ENCODE measurements at places on chromosomes 3 and 15.

DNA sequence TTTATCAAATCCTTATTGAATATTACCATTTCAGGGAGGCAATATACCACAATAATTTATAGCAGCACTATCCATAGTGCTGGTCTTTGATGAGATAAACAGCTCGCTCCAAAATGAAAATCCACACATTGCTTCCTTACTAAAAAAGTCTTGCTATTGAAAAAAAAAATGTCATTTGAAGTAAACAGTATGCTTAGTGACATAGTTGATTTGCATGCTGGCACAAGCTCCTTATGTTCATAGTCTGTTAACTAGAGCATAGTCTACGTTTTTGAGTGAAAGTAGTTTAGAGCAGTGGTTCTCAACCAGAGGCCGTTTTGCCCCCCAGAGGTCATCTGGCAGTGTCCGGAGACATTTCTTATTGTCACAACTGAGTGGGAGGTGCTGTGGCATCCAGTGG is 249.4 kb upstream of the PDZRN3 start:
- no peak for DNase-seq

DNA sequence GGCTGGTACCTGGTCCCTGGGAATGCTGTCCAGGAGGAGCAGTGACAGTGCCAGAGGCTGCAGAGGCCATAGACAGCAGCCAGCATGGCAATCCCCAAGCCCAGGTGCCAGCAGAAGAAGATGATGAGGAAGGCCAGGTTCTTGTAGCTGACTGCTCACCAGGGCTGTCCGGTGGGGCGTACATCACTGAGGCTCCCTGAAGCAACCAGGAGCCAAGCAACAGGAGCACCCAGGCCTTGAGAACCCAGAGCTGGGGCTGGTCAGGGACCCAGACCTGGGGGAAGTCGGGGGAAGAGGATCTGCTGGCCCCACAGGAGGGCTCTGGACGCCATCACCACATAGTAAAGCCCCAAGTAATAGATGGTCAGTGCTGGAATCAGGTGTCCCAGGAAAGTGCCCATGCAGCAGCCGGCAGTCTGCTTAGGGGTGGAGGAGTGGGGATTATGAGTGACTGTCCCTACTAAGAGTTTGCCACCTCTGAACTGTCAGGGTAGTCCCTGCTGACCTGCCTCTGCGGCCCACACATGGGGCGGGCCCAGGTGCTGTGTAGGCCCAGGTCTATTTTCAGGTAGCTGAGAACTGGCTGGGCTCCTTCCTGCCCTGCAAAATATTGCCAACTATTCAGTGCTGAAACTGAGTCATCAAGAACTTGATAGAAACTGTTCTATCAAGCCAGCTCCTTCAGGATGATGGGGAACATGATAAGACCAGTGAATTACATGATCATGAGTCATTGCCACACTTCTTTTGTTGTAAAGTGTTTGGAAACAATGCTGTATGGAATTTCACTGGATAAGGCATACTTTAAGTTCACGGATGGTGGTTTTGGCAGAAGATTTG is 68.7 kb downstream of the CHRD start:
- no peak for DNase-seq

DNA sequence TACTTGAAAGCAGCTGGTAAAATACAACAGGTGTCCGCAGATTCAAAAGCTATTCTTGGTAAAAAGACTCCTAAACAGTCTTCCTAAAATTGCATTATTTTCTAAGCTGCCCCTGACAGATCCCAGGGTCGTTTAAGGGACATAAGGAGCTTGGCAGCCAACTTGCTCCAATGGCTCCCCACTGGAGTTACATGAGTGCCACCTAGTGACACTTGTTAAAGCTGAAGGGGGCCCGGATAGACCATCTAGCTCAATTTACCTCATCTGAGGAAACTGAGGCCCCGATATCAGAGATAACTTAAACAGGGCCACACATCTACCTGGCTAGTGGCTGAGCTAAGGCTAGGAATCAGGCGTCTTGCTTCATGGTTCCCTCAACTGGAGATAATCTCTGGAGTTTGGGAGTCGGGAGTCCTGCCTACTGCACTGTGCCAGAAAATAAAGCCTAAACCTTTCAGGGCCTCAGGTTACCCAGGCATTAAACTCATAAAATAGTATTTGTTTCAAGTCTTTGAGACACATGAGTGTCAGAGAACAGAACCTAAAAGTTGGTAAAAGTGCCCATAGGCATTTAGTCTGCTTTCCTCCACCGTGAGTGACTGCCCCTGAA is 6.5 kb upstream of the TBC1D23 start:
- no peak for DNase-seq

DNA sequence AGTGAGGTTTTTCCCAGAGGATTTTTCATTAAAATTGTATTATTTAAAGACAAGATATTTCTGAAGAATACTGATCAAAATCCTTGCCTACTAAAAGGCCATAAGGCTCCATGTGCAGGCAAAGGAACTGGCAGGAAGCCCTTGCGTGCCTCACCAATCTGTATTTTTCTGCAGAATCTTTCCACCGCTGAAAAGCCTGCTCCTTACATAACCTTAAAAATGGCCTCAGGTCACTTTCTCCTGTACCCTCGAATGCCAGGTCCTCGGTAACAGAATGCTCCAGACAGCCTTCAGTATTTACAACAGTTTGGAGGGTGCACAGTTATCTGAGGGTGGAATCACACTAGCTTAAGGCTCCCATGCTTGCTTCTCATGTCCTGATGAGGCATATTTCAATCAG is 3.2 kb downstream of the MORC1 start:
- DNase-seq, result no peak

DNA sequence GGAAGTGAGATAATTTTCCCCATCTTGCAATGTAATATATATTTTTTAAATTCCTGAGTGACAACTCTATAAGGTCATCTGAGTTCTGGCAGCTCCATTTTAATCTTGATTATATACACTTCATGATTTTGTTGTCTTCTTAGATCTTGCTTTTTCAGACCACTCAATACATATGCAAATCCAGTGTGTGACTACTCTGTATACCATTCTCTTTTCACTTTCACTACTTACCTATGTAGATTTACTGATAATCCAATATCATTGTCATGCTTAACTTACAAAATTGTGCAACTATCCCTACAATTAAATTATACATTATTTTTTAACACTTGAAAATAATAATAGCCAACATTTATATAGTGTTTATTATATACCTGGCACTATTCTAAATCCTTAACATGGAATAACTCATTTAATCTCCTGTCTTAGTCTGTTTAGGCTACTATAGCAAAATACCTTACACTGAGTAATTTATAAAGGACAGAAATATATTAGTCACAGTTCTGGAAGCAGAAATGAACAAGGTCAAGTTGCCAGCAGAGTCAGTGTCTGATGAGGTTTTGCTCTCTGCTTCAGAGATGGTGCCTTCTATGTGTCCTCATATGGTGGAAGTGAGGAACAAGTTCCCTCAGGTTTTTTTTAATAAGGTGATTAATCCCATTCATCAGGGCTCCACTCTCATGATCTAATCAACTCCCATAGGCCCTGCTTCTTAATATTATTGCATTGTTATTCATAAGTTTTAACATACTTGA is 338.5 kb downstream of the TUSC7 start:
- DNase-seq, result no peak

- no peak for DNase-seq
Observed at GRCh38 chr15:29278436-29279105, 8.9 kb upstream of the NSMCE3 start.

DNA sequence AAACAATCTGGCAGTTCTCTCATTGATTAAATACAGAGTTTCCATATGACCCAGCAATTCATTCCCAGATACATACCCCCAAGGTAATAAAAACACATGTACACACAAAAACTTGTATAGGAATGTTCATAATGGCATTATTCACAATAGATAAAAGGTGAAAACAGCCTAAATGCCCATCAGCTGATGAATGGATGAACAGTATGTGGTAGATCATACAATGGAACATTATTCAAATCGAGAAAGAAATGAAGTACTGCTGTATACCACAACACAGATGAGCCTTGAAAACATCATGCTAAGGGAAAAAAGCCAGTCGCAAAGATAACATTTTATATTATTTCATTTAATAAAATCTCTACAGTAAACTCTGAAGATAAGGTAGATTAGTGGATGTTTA is 71.2 kb downstream of the SLTM start:
- no peak for DNase-seq

DNA sequence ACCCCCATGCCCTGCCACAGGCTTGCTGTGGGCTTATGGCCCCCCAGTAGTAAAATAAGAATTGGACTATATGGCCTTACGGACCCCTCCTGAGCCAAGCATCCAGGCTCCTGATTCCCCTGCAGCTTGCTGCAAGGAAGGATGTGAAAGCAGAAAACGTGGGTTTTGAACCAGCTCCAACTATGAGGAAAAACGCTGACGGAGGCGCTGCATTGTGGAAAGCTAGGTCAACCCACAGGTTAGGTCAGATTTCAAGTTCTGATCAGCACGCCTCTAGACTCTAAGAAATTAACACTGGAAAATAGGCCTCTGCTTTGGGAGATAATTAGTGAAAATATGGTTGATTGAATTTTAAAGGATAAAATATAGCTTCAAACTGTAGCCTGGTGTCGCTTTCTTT is 195.4 kb upstream of the HES1 start:
- DNase-seq, result no peak

GRCh38 chr15:70195587-70196305 is 98.0 kb upstream of the TLE3 start:
- DNase-seq, result no peak

DNA sequence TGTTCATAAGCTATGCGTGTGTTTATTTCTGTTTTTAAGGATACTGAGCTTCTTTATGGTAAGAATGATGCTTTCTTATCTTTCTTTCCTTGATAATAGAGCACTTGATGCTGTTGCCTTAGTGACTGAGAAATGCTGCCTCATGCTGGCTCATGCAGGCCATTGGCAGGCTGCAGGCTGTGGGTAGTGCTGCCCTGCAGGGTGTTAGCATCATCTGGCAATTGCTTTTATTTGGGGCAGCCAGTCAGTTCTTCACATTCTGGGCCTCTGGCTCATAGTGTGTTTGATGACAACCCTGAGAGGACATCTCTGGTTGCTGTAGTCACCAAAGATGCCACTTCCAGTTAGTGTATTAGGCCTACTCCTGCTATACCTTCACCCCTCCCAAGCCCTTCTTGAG is 66.2 kb upstream of the ONECUT1 start:
- DNase-seq, result no peak

DNA sequence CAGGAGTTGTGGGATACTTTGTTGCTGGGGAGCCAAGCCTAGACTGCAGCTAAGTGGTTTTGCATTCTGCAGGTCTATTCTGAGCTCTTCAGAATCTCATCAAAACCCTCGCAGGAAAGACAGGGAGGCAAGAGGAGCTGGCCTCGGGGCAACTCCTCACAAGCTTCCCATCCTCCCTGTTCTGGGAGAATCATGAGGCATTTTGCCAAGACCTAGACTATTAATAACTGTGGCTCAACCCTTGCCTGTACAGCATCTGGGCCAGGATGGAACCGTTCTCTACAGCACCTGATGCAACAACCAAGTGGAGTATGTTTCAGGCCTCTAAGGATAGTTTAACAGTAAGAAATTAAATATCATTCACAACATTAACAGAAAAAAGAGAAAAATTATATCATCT is 20.2 kb upstream of the SLC6A20 start:
- DNase-seq, result no peak

- DNase-seq, result no peak
Observed at GRCh38 chr3:48232232-48232631, 8.7 kb upstream of the ZNF589 start.

- no peak for DNase-seq
Observed at GRCh38 chr3:25029820-25030219, 398.2 kb upstream of the RARB start.
